ENCODE measurements at places on chromosomes 6 and 20. TPM values are rescaled to one million over a fixed set of nuclear protein-coding genes. Genes with fewer than 3 reads are reported as not detected.
A peak's percentile ranks its signal among the peaks of the same experiment; 100 is the strongest.

DNA sequence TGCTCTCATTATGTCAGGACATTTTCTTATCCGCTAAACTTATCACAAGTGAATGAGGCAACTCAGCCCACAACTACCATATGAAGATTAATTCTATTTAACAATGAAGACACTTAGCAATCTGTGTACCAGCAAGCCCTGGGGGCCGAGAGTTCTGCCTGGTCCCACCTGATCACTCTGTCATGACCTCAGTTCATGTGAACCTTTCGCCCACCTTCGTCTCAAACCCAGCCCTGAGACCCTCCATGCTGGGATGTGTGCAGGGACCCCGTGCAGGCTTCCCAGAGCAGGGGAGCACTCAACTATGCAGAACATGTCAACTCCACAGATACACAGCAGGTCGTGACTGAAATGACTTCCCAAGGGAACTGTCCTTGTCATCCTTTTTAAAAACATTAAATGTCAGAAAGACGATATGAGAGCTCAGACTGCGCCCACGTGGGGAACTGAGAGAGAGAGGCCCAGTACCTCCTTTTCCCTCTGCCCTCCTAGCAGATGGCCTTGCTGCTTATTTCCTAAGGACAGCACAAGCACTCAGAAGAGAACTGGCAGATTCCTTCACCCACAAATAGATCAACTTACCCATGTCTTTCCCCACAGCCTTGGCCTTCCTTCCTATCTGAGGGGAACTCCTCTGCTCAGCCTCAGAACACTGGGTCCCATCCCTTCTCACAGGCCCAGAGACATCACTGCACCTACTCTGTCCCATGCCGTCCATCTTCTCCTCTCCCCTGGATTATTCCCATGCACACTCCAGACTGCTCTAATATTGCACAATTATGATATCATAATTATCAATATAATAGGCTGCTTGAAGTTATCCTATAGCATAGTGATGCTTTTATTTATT, 11.5 kb downstream of the ABHD12 start:
- H3K27me3 ChIP-seq, result no peaks in the 10 kb centered on the region
- H3K27ac ChIP-seq, result no peak overlapping the region
- DNase-seq, result no peak
- peaks cover 8% of the 10 kb centered on the region for H3K36me3 ChIP-seq
- H3K4me3 ChIP-seq, result no peak overlapping the region
- H3K4me1 ChIP-seq, result peaks cover 11% of the 10 kb centered on the region

The PKIB gene
- 0.62 TPM for total RNA-seq

DNA sequence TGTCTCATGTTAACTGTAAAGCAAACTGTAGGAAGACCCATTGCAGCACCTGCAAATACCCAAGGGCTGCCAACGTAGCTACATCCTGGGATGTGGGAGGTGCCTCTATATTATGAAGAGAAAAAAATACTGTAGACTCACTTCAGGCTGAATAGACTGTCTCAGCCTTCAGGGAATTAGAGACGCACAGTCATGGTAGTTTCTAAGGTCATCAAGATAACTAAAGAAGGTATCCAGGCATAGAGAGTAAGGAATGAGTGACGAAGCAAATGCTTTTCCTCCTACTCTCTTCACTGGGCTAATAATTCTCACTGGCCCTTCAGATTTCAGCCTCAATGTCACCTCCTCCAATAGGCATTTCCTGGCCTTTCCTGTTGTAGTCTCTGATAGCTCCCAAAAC, 121.6 kb upstream of the ECI2 start:
- H3K27me3 ChIP-seq, result no peaks in the 10 kb centered on the region
- H3K27ac ChIP-seq, result no peak overlapping the region
- H3K4me3 ChIP-seq, result no peak overlapping the region
- no peaks in the 10 kb centered on the region for H3K4me1 ChIP-seq
- no peaks in the 10 kb centered on the region for H3K36me3 ChIP-seq

- peaks cover 1% of the 10 kb centered on the region for H3K36me3 ChIP-seq
- no peak overlapping the region for H3K4me3 ChIP-seq
- H3K4me1 ChIP-seq, result peaks cover 13% of the 10 kb centered on the region
- H3K27me3 ChIP-seq, result peaks cover 32% of the 10 kb centered on the region
- DNase-seq, result no peak
Observed at GRCh38 chr6:42551217-42551616, 12.6 kb upstream of the UBR2 start.

DNA sequence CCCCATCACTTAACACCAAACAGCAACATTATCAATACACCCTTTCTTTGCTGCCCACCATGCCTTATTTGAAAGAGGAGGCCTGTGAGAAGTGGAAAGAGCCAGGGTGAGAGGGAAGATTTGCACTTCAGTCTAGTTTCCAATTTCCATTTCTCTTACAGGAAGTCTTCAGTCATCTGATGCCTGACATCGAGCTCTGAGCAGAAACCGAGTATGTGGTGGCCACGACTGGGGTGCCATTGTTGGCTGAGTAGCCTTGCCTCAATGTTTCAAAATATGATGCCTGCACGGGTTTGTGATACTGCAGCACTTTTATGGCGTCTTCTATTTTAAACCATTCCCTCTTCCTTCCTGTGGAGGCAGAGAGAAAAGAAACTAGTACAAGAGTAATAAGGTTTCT, 39.8 kb upstream of the SMIM29 start:
- no peaks in the 10 kb centered on the region for H3K27me3 ChIP-seq
- H3K36me3 ChIP-seq, result peaks cover 21% of the 10 kb centered on the region
- DNase-seq, result peak; percentile 18
- peaks cover 13% of the 10 kb centered on the region for H3K4me1 ChIP-seq

- peak; percentile 71 for DNase-seq
- H3K27me3 ChIP-seq, result peaks cover 4% of the 10 kb centered on the region
- peaks cover 31% of the 10 kb centered on the region for H3K4me1 ChIP-seq
- H3K27ac ChIP-seq, result peak within 1 kb of the TSS; percentile 83
- peaks cover 1% of the 10 kb centered on the region for H3K36me3 ChIP-seq
Observed at GRCh38 chr20:3407040-3407770, at the start of gene DNAAF9. TSS of gene DNAAF9 (minus strand) at chr20:3407669. CDS start at chr20:3407557, 112 bp downstream.

Data from activated naive CD8-positive, alpha-beta T cell treated with anti-CD3 and anti-CD28 coated beads for 36 hours (primary cell).